ENCODE measurements at places on chromosomes 2 and 18. TPM values are rescaled to one million over a fixed set of nuclear protein-coding genes. Genes with fewer than 3 reads are reported as not detected.

The LRRC30 gene
- not detected for total RNA-seq

DNA sequence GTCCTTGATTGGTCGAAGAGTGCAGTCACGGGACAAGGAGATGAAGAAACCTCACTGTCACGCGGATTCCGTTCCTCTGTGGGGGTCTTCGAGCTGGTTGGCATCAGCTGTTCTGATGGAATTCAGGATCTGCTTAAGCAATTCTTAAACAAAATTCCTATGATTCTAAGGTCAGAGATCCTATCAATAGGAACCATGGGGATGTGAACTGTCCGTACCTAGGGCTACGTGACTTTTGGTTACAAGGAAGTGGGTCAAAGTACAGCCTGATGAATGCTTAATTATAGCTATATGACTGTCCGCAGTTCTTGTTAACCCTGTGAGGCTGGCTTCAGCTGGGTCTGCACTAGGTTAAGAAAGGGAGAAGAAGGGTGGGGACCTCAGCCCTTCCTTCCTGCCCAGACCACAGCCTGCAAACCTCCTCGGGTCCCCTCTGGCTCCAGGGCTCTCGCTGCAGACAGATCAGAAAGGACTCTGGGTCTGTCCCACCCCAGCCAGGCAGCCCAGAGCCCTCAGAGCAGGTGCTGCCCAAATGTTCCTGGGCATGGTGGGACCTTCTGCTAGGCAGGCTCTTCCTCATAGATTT, 44.2 kb upstream of the TAF1B start:
- DNase-seq = no peak

The MYOM1 gene
- 0.06 TPM for total RNA-seq

GRCh38 chr2:12787891-12788801, 71.4 kb downstream of the TRIB2 start:
- DNase-seq = no peak

DNA sequence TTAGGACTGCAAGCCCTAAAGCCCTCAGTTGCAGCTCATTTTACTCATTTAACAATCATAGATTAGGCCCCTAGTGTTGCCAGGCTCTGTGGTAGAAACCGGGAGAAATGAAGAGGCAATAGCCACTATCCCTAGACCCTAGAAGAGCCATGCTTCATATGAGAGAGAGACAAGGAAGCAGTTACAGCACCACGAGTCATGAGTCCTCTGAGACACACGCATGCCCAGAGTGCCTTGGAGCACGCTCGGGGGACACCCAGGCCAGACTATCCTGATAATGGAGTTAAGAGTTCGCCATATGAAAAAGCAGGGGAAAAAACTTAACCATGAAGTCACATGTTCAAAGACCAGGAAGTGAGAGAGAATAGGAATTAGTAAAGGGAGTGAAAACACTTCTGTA, 321.5 kb upstream of the PKDCC start:
- DNase-seq = no peak

- DNase-seq = no peak
Measured at GRCh38 chr2:134397146-134397896, 143.4 kb downstream of the MGAT5 start.

- DNase-seq = no peak
Measured at GRCh38 chr2:222364285-222364895, 60.0 kb upstream of the SGPP2 start.

DNA sequence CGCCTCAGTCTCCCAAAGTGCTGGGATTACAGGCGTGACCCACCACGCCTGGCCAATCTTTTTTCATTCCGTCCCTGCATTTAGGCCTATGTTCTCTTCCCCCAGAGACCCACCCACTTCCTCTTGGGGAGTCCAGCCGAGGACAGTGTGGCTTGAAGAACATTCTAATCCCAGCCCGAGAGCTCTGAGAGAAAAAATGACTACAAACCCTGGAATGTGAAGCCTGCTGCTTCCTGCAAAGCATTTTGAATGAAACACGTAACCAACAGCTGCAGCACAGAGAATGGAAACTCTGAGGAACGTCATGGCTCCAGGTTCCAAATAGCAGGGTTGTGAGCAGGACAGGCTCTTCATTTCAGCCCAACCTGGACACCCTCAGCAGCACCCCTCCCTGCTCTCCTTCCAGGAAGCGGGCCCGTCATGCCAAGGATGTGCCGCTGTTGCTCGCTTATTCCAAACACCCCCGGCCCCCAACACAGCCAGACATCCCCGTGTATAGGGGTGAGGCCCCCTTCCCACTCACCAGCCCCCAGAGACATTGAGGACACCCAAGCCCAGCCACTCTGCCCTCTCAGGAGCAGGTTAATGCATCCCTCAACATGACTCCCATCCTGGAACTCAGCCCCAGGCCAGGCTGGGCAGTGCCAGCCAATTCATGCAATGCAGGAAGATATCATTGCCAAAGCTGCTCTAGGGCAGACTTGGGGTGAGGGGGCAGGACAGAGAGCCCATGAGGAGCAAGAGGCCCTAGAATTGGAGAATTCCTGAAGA, 139.8 kb downstream of the ZFP36L2 start:
- DNase-seq = no peak

DNA sequence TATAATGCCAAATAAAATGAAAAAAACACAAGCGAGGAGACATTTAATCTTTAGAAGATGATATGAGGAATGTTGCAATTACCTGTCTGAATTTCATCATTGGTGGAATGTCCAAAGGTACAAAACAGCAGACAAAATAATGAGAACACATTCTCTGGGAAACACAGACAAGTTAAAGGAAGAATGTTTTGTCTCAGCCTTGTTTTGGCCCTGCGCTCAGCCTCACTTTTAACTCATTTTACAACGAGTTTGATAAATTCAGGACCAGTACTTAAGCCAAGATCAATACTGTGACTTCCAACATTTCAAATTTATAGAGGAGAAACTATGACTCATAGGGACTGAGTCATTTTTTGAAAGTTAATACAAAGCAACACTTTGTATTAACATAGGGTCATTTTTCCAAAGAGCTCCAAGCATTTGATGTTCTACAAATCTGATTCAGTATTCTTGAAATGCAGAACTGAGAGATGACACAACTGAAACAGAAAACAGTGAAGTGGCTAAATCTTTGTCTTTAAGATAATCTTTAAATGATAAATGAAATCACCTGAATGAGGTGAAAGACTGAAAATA, 833.2 kb upstream of the CHAC2 start:
- no peak for DNase-seq

DNA sequence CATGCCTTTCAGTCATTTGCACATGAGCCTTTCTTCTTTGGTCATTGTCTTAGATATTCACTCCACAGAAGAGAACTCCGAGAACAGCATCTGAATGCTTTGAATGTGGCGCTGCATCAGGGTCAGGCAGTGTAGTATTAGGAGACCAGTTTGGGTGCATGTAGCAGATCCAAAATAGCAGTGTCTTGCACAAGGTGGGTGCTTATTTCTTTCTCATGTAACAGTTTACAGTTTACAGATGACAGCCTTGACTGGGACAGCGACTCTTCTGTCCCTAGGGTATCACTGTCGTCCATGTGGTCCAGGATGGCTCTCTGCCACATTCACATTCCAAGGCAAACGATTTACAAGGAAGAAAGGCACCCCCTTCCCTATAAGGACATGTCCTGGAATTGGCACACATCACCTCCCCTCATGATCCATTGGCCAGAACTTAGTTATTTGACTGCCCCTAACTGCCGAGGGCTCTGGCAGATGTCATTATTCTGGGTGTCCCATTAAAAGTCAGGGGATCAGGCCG, 101.0 kb downstream of the STPG4 start:
- DNase-seq = no peak

DNA sequence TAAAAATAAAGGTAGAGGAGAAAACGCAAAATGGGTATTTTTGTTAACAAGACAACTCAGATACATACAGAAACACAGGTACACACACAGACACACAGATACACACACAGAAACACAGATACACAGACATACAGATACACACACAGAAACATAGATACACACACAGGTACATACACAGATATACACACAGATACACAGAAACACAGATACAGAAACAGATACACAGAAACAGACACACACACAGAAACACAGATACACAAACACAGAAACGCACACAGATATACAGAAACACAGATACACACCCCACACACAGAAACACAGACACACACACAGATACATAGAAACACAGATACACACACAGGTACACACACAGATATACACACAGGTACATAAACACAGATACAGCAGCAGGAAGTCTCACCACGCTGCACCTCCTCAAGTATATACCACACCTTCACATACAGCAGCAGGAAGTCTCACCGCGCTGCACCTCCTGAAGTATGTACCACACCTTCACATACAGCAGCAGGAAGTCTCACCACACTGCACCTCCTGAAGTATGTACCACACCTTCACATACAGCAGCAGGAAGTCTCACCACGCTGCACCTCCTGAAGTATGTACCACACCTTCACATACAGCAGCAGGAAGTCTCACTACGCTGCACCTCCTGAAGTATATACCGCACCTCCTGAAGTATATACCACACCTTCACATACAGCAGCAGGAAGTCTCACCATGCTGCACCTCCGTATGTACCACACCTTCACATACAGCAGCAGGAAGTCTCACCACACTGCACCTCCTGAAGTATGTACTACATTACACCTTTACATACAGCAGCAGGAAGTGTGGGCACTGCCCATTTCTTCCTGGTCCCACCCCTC, 250.5 kb downstream of the HDAC4 start:
- no peak for DNase-seq

DNA sequence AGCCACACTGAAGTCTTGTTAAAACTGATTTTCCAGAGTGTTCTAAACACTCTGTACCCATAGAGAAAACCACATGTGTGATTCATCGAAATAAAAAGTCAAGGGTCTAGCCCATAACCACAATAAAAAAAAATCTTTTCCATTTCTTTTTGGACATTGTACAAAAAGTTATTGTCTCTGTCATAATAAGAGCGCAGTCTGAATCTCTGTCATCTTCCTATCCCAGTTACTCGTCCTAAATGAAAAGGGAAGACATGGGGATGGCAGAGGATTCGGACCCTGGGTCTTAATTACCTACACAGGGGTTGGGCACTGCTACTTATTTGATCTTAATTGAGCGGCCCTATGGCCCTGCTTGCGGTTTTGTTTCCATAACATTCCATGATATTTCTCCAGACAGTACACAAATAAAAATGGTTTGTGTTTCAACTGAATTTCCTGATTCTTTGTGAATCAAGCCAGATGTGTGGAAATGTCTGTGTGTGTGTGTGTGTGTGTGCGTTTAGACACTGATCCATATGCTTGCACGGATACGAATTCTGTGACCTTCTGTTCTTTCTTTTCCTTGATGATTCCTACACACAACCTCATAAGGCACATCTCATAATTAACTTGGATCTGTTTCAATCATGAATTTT, 133.4 kb upstream of the SPATS2L start:
- DNase-seq = no peak

The B3GNT7 gene
- total RNA-seq = 0.18 TPM

Data from G401 (cell line).